HT-29 (cell line): ENCODE measurements at places on chromosomes 16 and 17.

DNA sequence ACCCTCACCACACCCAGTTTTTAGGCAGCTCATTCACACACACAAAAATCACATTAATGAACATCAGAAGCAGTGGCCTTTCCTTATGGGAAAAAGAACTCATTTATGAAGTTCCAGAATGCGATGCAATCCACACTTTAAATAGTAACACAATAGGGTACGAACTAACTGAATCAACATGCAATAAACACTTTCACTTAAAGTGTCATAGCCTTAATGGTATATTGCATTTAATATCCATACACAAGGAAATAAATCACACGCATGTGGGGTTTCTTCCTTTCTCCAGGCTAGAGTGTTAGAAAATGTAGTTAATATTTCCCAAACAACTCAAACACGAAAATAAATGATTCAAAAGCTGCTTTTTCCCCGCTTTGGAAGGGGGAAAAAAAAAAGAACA is 19.7 kb downstream of the ADCY9 start:
- DNase-seq, result no peak

DNA sequence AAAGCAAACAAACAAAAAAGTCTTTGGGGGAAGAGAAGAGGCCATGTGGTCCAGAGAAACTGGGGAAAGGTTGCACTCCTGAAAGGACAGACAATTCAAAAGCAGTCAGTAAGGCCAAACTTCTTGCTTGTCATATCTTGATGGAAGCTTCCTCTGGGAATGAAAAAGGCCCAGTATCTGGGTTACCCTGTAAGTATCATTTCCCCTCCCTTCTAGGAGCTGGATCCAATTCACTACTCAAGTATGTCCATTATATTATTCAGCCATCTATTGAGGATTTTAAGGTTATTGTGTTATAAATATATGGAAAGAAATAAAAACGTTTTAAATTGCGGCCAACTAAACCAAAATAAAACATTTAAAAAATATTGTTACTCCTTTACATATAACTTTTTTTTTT is 26.0 kb upstream of the MON1B start:
- no peak for DNase-seq

GRCh38 chr16:73212431-73212830 is 164.5 kb upstream of the ZFHX3 start:
- DNase-seq, result no peak

DNA sequence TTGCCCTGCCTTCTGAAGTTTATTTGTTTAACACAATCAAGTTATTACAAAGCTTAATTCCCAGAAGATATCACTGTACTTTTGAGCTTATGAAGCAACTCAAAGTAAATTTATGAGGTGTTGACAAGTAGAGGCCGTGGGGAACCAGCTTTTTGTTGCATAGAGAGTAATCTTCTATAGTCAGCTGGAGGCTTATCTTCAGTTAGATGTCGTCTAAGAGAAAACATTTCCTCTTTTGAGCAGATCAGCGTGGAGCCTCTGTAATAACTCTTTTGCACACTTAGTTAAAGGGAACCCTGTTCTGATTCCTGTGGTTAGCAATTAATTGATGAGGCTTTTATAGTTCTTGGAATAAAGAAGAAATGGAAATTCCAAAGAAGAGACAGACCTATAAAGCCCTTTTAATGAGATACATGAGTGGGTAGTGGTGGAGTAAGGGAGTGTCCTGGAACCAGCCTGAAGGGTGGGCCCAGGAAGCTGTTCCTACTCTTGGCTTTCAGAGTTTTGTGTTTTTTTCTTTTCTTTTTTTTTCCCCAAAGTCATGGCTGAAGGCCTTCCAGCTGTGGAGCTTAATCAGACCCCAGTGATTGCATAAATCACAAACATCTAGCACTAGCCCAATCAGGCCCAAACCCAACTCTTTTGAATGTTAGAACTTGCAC is 28.9 kb upstream of the MAP3K14 start:
- DNase-seq, result no peak

DNA sequence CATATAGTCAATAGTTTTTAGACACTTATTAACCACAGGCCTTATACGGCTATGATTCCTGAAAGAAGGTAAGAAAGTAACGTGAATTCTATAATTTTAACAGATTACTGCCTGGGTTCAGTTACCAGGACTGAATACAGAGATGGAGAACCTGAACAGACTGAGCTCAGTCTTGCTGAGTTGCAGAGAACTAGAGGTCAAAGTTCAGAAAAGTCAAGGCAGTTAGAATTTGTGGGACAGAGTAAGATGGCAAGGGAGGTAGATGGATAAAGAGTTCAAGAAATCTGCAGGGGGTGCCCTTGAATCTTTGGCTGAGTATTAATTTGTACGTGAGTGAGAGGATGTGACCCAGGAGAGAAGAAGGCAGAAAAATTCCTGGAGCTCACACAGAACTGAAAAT is 320.1 kb upstream of the MAF start:
- DNase-seq, result no peak

GRCh38 chr17:69478916-69479315 is 64.4 kb downstream of the MAP2K6 start:
- DNase-seq, result no peak

DNA sequence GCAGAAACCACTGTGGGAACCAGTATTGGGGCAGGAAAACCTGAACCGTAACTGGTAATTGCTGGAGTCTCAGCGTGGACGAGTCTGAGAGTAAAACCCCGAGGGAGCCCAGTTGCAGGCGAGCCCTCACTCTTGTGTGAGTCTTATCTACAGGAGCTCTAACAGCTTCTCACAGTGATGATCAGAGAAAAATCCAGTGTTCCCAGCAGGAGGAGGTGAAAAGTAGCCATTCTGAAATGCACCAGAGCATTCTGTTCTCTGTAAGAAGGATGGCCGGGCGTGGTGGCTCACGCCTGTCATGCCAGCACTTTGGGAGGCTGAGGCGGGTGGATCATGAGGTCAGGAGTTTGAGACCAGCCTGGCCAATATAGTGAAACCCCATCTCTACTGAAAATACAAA is 161.2 kb downstream of the COPRS start:
- no peak for DNase-seq

DNA sequence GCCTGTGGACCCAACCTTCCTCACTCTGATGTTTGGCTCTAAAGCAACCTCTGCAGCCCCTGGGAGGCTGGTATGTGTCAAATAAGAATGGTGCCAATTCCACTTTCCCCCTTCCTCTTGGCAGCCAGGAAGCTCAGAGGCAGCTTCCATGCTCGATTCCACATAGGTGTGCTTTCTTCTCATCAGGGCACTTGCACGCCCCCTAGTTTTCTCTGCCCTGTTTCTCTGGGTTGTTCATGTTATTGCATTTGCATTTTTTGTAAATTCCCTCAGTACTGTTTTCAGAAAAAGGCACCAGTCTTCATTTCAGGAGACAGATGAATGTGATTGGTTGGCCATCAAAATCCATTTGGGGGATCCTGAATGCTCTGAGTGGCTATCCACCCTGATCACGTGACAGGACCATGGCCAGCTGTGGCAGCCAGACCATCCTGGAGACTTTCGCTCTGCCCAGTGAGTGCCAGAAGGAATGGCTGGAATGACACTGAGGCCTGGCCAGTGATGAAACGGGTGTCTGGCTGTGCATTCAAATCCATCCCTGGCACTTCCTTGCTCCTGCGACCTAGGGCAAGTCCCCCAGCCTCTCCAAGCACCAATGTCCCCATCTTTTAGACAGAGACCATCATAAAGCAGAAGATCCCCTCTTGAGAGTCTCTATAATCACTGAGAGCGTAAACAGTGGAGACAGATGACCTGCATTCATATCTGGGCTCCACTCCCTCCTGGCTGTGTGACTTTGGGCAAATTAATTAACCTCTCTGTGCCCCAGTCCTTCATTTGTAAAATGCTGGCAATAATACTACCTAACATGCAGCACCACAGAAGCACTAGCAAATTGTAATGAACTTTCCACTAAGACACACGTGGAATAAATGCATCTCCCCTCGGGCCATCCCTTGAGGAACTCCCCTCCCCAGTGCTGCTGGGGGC is 56.4 kb downstream of the CNGB1 start:
- peak; percentile 11 for DNase-seq

DNA sequence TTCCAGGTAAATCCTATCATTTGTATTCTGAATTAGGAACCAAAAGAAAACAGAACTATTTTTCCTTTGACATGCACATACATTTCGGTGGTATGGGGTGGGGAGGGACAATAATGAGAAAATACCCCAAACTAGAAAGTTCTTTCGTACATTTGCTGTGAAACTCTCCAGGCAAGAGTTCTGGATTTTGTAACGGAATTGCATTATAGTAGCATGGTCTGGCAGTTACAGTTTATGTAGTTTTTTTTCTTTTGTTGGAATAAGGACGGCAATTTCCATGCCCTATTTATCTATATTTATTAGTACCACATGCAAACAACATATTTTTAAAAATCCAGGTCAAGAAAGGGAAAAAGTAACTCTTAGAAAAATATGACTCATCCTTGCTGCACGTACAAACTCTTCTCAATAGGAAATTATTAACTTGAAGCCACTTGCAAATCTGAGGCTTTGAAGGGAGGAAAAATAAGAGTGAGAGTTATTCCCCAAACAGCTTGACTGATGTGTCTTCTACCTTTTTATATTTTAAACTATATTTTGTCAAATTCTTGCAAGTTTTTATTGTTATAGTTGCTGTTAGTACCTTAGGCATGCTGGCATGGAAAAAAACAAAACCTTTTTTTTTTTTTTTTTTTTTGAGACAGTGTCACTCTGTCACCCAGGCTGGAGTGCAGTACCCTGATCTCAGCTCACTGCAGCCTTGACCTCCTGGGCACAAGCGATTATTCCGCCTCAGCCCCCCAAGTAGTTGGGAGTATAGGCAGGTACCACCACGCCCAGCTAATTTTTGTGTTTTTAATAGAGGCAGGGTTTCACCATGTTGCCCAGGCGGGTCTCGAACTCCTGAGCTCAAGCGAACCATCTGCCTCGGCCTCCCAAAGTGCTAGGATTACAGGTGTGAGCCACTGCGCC is 69.3 kb downstream of the WWP2 start:
- DNase-seq, result peak; percentile 28

DNA sequence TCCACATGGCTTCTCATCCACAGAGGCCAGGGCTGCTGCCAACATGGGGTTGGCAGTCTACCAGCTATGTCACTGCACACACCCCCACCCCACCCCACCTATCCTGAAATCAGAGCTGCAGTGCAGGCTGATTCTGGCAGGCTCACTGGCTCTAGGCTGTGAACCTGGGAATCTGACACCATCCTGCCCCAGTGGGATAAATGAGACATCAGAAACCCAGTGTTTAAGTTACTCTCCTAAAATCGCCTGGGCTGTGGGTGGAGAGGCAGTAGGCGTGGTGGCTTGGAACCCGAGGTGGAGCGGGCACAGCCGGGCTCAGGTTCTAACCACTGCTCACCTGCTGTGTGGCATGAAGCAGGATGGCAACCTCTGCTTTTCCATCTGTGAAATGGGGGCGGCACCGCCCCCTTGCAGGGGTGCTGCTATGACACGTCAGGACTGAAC is 5.6 kb downstream of the SLC38A8 start:
- no peak for DNase-seq

DNA sequence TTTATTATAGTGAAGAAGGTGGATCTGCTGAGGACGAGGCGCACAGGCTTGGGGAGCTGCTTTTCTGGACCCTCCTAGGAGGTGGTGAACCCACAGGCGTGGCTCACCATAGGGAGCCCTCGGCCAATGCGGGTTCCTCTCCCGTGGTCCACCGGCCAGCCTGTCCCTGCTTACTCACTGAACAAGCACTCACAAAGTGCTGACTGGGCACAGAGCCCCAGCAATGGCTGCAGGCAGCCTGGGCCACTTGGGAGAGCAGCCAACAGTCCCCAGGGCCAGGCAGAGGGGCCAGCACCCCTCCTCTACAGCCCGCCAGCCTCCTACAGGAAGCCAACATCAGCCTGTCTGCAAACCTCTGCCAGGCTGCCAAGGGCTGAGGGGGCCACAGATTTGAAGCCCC is 19.1 kb upstream of the NCBP3 start:
- DNase-seq, result no peak

DNA sequence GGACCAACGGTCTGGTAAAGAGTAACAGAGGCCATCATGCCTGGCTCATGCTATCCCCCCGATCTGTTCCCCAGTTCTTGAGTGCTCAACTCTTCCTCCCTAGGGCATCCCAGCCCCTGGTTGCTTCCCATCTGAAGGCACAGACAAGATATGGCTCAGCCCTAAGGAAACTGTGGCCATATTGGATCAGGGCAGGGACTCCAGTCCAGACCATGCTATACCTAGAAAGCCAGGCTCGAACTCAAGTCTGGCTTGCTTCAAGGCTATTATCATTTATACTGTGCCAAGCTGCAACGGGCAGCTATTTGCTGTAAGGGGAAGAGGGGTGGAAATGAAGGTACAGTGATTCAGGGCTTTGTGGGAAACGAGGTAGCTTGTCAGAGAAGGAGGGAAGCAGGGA is 2.8 kb downstream of the UBTF start:
- DNase-seq, result no peak

DNA sequence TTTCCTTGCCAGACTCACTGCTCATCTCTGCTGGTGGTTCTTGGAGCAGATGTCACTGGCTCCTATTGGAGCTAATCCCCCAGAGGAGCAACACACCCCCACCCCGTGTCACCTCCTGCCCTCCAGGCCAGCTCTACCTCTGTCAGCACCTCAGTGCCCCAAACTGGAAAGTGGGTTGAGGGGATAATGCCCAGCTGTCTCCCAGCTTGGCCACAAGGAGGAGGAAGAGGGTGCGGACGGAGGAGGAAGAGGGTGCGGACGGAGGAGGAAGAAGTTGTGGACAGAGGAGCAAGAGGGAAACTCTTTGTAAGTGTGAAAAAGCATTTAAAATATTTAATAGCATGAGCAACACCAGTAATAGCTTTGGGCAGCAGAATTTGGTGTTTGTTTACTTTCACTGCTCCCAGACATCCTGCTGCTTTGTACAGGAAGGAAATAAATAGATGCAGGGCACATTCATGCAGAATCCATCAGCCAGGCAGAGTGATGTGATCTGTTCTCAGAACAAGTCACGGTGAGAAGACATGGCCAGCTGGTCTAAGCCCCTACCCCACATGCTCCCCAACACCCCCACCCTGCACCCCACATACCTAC is 82.5 kb downstream of the C17orf67 start:
- no peak for DNase-seq

DNA sequence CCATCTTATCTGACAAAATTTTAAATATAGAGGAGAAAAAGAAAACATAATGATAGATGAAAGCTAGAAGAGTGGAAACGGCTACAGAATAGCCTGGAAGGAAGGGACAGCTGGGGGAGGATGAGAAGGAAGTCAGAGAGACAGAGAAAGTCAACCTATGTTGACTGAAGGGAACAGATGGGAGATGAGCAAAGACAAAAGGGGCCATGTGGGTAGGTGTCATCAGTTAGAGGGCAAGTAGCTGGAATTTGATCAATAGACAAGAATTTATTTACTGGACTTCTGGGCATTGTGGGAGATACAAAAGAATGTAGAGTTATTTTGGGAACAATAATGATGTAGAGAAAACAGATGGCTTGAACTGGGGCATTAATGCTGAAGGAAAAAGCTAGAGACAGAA is 194.4 kb downstream of the ANKFN1 start:
- no peak for DNase-seq

GRCh38 chr17:71741836-71742235 is 379.0 kb upstream of the SOX9 start:
- no peak for DNase-seq

DNA sequence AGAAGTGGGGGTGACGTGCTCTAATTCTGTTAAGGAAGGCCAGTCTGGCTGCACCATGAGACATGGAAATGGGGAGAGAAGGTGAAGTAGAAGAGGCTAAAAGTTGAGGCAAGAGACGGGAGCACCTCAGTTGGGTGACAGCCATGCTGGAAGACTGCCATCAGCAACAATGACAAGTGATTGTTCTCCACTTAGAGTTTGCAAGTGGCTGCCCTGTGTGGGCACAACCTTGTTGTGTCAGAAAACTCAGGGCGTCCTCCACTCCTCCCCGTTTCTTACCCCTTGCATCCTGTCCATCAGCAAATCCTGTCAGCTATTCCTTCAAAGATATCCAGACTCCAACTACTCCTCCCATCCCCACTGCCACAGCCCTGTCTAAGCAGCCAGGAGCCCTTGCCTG is 17.6 kb downstream of the CES1 start:
- no peak for DNase-seq
